IMR-90 (cell line): ENCODE measurements at places on chromosomes 6 and 20.

- DNase-seq, result no peak
These were observed 2.3 kb upstream of the TREM1 start for GRCh38 chr6:41288754-41289129.

- DNase-seq, result no peak
These were observed 49.6 kb downstream of the ATXN1 start for GRCh38 chr6:16711546-16712254.

- DNase-seq, result no peak
These were observed 33.0 kb downstream of the TRPC4AP start for GRCh38 chr20:35059612-35060011.

GRCh38 chr6:33592595-33593413, 12.7 kb upstream of the BAK1 start:
- no peak for DNase-seq

- DNase-seq, result no peak
These were observed 6.4 kb upstream of the DSE start for GRCh38 chr6:116364321-116364720.

DNA sequence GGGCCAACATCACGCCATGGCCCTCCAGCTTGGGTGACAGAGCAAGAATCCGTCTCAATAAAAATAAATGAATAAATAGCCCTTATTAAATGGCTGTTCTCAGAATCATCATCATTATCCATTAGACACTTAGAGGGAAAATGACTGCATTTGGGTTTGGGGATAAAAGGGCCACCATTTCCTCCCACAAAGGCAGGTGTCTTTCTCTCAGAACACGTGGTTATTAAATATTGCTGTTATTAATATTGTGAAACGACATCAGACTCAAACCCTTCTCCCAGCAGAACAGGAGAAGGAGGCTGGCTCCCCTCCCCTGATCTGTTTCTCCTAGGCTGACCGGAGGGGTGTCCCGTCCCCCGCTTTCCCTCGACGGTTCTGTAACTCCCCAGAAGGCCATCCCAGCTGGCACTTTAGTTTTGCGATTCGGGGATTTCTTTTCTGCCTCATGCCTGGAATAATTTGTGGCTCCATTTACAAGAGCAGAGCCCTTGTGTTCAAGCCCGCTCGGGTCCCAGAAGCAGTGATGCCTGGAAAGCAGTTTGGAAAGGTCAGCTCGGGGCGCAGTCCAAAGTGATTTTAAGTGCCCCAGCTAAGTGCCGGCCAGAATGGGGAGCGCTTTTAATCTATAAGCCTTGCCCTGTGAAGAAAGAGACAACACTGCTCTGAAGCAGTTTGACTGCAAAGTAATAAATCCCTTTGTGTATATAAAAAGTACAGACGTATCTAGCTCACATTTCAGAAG, 41.9 kb downstream of the EYA2 start:
- DNase-seq, result peak; percentile 17

DNA sequence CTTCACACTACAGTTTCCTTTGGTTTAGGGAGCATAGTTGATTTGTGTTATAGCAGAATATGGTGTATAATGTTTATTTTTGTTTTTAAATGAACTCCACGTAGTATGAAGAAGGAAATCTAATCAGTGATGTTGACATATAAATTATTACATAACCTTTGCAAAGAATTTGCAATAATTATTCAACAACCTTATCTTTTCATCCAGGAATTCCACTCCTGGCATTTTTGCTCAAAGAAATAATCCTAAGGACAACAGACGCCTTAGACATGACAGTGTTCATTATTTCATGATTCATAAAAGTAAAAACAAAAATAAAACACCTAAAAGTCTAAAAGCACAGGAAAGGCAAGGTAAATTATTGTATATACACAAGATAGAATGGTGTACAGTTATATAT, 229.2 kb downstream of the EPM2A start:
- no peak for DNase-seq

GRCh38 chr6:43937236-43938177, 167.5 kb downstream of the VEGFA start:
- no peak for DNase-seq

- DNase-seq, result no peak
These were observed 32.7 kb downstream of the TGM2 start for GRCh38 chr20:38132156-38132909.

- DNase-seq, result no peak
These were observed 15.1 kb downstream of the PKIG start for GRCh38 chr20:44597516-44597915.

- DNase-seq, result peak; percentile 38
These were observed 21.7 kb upstream of the TGM2 start for GRCh38 chr20:38186788-38187221.

- peak; percentile 53 for DNase-seq
These were observed 22.2 kb upstream of the MRPS10 start for GRCh38 chr6:42239736-42240375.

- DNase-seq, result peak; percentile 51
These were observed 426.7 kb upstream of the ID4 start for GRCh38 chr6:19410481-19410880.

DNA sequence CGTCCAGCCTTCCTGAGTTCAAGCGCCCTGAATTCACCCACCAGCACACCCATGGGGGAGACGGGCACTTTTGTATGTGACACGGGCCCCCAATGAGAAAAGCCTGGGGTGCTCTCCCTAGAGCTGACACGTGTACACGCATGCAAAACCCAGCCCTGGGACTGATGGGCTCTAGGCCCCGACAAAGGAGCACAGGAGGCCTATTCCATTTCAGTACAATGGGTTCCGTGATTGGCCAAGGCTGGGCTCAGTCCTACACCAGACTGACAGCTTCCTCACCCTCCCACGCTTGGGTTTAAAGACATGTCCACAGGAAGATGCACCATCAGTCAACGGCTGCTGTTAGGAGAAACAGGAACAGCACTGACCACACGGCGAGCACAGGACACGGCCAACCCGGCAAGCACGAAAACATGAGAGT, 8.8 kb downstream of the ZBTB46 start:
- DNase-seq, result no peak

DNA sequence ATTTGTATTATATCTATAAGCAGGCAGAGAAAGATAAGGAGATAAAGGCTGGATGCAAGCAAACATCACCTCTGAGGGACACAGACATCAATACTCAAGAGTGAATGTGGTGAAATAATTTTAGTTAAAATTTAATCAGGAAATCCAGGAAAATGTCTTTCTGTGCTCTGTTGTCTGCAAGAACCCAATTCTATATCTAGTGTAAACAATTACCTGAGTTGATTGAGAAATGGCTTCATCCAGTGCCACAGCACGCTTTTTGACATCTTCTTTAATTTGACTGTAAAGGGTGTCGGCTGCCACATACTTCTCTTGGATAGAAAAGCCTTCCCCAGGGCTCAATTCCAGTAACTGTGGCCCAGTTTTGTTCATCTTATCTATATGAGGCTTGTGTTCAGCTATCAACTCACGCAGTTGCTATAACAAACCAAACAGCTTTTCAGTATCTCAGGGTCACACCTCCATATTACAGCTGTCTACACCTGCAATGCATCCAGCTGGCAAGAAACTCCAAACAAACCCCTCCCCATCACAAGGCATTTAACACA, 131.6 kb downstream of the DST start:
- DNase-seq, result peak; percentile 34
